ENCODE measurements at places on chromosomes 11 and 22. TPM values are rescaled to one million over a fixed set of nuclear protein-coding genes. Genes with fewer than 3 reads are reported as not detected.

The OR51G2 gene
- total RNA-seq = not detected

The TEX12 gene
- 2.2 TPM for total RNA-seq

The APOC3 gene
- not detected for total RNA-seq

The MS4A6A gene
- total RNA-seq = 1.6 TPM

The BMAL1 gene
- total RNA-seq = 32.2 TPM

Data from parietal lobe (tissue), 2 donors.